Urinary bladder (tissue), 4 donors: ENCODE measurements at places on chromosomes 1 and 21.

DNA sequence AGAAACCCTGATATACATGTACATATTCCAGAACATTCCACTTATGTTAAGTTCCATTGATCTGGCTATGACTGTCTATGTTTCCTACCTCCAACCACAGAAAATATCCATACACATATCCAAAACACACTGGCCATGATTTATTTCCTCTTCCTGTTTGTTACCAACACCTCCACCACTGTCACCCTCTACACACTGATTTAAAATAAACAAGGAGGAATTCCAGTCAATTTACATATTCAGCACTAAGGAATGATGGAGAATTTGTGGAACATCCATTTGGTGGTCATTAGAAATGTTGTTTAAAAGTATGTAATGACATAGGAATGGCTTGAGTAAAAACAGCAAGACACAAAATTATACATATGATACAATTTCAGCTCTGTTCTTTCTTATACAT is 5.5 kb upstream of the STX6 start:
- no peak for DNase-seq

DNA sequence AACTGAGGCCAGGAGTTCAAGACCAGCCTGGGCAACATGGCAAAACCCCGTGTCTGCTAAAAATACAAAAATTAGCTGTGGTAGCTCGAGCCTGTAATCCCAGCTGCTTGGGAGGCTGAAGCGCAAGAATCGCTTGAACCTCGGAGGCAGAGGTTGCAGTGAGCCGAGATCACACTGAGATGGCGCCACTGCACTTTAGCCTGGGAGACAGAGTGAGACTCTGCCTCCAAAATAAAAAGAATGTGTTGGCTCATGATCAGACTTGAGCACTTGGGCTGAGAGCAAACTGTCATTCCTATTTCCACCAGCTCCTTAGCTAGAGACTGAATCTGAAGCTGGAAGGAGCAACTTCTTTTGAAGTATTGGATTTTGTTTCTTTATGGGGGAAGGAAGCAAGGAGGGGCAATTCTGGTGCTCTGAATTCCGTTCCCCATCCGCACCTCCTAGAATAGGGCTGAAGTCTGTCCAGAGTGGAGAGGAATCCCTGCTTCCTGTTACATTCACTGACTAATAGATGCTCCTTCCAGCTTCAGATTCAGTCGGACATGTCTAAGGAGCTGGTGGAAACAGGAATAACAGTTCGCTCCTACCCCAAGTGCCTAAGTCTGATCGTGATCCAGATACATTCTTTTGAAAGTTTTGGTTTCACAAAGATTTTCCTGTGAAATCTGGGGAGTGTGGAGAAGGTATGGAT is 3.8 kb downstream of the ZNF672 start:
- no peak for DNase-seq

- DNase-seq: no peak
Measured at GRCh38 chr1:3066250-3066711, 2.7 kb upstream of the PRDM16 start.

- no peak for DNase-seq
Measured at GRCh38 chr21:26877018-26877417, 31.8 kb upstream of the ADAMTS1 start.

DNA sequence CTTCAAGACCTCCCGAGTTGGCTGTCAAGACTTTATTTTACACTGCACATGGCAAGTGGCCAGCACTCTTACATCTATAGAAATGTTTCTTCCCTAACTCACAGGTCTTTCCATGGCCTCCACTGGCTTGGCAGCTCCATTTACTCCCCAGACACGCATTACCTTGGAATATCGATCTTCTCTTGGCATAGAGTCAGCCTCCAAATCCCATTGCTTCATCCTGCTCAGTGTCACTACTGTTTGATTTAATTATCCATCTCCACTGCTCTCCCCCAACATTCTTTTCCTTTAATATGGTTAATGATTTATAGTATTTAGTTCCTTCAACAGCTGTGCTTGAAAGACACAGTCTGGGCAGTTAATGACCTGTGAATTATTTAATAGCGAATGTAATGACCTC is 241.2 kb upstream of the MAP1LC3C start:
- no peak for DNase-seq

- DNase-seq: peak; percentile 78
Measured at GRCh38 chr1:214551436-214552173, at the start of gene PTPN14. TSS of gene PTPN14 (minus strand) at chr1:214551602. CDS start at chr1:214464803, 86,799 bp downstream.

DNA sequence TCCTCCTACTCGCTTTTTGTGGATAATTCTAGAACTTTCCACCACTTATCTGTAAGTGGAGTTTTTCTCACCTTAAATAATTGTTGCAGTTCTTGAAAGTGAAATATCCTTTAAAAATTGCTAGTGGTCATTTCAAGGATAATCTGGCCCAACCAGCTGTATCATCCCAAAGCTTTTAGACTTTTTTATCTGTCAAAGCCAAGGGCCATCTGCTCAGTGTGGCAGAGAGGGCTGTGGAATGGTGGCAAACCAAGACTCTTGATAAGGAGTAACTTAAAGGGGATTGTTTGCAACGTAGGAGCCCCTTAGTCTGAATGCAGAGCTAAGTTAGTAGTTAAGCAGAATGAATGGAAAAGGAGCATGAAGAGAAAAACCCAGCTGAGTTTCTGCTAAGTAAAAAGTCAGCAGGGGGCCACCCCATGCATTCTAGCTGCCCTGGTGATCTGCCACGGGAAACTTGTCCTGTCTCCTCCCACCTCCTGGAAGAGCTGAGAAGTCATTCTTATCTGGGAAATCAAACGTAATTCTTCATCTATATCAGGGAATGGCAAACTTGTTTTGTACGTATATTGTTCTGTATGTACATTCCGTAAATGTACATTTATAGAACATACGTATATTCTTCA is 169.3 kb downstream of the PRDM2 start:
- no peak for DNase-seq

DNA sequence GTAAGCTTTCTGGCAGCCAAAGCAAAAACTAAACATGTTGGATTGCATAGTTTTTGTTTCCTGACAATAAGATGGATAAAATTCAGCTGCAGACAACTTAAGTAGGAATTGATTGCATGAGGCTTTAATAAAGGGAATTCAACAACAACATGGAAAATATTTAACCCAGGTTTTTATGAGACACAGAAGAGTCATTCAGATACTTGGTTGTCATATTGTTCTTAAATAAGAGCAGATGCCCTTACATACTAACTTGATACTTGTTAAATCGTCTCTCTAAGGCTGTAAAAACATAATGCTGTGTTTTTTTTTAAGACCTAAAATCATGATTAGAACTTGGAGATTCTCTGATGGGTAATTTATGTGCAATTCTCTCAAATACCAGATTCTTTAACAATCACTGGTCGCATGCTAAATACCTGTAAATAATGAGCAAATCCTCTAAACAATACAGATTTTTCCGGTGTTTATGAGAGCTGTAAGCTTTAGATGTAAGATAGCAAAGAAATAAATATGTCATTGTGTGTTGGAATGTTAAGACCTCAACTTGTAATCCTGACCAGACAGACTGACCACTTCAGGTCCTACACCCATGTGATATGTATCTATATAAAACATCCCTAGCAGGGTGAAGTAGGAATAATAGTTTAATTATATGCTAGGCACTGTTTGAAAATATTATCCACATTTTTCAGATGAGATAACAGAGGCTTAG is 37.8 kb upstream of the CD34 start:
- DNase-seq: no peak

DNA sequence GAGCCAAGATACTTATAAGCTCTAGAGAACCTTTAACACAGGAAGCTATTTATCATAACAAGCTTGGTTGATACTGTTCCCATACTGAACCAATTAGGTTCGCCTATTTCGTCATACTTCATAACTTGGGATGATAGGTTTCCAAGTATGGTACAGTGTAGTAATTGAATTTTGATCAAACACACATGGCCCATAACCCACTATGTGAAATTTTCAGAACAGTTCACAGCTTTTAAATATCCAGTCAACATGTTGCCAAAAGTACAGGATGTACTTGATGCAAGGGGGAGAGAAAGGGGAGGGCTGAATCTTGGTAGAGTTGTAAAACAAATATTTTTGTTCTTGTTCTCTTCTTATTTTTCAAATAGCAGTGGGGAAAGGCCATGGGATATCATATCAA is 86.6 kb downstream of the TM2D1 start:
- DNase-seq: peak; percentile 84

GRCh38 chr1:109267743-109268300 is 15.1 kb downstream of the PSRC1 start:
- DNase-seq: no peak

DNA sequence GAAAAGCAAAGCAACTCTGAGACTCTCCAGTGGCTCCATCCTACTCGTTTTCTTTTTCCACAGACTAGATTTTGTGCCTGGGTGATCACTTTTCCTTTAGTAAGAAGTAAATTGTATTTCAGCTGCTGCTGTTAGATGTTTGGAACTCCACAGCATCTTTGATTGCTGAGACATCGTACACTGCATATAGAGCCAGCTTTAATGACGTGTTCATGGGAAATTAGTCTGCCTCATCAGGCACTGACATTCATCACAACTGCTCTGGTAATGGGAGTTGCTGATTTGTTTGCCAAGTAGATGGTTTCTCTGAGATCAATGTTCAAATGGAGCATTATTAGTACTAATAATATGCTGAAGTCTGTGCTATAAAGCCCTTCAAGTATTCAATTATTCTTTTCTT is 573.8 kb upstream of the NR5A2 start:
- no peak for DNase-seq

DNA sequence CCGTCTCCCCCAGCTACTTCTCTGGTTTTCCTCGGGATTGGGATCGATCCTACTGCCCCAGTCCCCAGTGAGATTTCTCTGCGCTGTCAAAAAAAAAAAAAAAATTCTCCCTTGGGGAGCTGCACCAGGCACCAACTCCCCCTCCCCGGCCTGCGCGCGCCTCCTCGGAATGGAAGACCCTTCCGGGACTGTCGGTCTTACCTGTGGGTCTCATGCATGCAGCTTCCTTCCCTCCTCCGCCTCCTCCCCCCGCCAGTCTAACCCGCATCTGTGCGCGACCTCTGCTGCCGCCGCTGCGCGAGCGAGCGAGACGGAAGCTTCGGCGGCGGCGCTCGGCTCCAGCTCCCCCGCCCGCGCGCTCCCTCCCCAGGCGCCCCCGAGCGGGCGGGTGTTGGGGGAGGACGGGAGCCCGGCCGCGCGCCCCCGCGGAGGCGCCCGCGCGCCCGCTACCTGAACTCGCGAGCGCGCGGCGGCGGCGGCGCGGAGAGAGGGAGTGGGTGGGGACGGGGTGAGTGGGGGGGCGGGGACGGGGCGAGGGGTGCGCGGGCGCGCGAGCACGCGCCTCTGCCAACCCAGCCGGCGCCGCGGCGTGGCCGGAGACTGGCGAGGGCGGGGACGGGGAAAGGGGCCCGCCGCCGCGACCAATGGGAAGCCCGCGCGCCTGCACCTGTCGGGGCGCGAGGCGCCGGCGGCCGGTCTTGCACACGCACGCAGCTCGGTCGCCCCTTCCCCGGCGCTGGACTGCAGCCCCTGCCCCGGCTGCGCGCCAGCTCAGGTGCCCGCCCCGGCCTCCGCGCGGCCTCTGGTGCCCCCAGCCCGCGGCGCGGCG is at the start of gene SUSD4:
TSS of gene SUSD4 (minus strand) at position 321 of the 829 bp plus-strand sequence. CDS start 751 bp downstream, outside the sequence.
- no peak for DNase-seq

GRCh38 chr1:1833916-1834325 is 55.7 kb upstream of the NADK start:
- DNase-seq: no peak

- no peak for DNase-seq
Measured at GRCh38 chr1:61387829-61388228, 305.5 kb downstream of the NFIA start.

GRCh38 chr1:117886101-117886795 is 43.2 kb downstream of the GDAP2 start:
- no peak for DNase-seq

GRCh38 chr1:241979071-241979470 is 19.8 kb downstream of the MAP1LC3C start:
- no peak for DNase-seq

DNA sequence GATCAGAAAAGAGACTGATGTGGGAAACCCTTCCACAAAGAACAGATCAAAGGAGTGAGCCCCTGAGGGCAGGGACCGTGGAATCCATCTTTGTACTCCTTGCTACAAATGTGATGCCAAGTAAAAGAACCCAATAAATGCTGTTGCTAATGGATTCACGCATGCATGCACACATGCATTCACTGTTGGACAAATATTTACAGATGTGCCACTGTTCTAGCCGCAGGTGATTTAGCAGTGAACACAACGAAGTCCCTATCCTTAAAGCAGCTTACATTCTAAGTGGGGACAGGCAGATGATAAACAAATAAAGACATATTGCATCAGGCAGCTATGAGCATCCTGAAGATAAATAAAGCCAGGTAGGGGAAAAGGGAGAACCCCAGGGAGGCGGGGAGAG is 67.8 kb downstream of the ITPKB start:
- DNase-seq: no peak

DNA sequence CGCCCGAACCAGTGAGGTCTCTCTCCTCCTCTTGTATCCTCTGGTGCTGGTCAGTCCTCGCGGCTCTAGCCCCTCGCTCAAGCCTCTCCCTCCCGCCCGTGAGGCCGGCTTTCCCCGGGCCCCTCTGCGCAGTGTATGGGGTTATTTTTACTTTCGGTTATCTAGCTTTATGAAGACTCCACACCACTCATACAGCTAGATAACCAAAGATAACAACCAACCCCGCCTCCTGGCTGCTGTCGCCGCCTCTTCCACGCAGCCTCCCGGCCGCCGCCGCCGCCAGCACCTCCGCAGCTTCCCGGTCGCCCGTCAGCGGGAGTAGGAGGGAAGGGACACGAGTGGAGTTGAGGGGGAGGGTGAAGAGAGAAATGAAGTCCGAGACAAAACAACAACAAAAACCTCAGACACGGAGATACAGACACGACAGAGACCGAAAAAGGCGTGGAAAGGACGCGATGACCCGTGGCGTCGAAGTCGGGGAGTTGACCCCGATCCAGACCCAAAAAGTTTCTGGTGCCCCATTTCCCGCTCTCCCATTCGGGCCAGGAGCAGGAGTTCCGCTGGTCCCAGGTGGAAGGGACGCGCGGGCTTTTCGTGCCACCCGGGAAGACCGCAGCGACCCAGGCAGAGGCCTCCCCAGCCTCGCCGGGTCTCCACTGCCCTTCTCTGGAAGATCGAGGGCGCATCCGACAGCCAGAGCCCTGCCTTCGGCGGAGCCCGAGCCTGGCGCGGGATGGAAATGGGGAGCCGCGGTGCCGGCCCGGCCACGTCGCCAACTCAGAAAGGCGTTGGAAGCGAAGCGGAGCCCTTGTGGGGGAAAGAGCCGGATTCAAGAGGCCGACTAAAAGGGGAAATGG is 51.4 kb downstream of the RHBG start:
- DNase-seq: no peak

DNA sequence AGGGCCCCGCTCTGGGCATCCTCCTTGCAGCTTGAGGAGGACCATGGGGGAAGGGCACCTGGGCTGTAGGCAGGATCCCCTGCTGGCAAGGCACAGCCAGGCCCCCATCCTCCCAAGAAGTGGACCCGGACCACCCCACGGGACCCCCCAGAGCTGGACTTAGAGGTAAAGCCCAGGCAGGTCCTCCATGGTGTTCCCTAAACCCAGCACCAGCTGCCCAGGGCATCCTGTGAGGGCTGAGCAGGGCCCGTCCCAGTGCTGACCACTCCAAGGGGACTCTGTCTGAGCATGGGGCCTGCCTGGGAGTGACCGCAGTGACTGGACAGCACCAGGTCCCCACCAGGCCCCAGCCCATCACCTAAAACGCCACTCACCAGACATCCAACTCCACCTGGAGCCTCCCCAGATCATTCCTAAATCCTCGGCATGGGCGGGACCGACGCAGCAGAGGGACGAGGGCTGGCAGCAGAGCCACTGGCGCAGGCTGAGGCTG is 21.3 kb downstream of the COL6A2 start:
- DNase-seq: no peak
